RWPE2 (cell line): ENCODE measurements at places on chromosomes 13 and 19.
A peak's percentile ranks its signal among the peaks of the same experiment; 100 is the strongest.

DNA sequence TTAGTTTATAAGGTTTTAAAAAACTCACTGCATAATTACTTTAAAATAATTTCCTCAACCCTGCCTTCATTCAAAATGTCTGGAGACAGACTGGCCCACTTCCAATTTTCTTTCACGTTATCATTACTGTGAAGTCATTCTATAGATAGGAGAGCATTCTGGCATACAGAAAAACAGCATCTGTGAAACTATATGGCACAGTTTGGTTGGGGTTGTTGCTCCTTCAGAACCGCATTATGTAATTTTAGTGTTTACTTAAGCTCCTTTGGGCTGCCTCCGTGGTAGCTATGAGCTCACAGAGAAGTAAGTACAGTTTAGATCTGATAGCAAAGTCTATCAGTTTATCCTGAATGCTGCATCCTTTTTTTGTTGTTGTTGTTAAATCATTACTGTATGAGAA is 104.3 kb downstream of the KCNRG start:
- DNase-seq = no peak

DNA sequence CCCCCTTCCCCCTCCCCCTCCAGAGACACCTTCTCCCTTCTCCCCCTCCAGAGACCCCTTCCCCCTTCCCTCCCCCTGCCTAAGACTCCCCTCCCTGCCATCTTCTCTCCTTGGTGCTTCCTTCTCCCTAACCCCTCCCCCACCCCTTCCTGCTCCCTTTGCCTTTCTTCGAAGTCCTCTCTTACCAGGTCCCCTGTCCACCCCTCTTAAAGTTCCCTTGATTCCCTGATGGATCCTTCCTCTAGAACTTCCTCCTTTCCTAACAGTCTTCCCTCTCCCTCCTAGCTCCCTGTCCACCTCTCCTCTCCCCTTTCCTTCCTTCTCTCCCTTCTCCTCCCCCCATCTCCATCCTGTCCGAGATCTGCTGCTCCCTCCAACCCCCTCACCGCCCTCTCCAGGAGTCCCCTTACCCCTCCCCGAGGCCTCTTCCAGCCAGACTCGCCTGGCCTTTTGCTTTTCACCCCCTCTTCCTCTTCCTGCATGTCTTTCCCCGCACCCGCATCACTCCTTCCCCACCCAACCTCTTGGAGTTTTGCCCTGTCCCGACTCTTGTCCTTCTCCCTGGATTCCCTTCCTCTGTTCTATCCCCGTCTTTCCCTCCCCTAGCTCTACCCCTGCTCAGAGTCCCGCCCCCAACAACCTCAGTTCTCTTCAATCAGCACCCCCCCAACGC is 3.1 kb downstream of the TNFSF9 start:
- DNase-seq = no peak

GRCh38 chr19:38221421-38221820 is 2.6 kb downstream of the DPF1 start:
- no peak for DNase-seq

DNA sequence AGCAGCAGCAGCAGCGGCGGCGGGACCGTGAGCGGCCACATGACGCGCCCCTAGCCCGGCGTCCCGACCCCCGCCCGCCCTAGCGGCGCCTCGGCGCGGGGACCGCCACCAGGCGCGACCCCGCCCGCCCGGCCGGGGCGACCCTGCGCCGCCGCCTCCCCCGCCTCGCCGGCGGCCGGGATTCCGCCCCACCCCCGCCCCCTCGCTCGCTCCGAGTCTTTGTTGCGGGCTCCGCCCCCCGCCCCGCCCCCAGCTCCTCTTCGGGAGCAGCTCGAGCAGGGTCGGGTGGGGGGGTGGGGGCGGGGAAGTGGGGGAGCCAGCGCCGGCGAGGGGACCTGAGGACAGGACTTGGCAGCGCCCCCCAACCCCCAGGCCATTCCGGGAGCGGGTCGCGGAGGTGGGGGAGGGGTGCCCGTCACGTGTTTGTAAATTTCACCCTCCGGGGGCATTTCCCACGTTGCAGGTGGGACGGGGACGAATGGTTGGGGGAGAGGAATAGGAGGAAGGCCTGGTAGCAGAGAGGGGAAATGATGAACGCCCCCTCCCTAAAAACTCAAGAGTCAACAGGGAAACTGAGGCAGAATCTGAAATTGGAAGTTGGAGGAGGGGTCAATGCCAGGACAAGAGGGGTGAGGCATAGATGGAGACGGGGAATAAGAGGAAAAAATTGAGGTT is at the start of gene OLFM2:
Gene OLFM2, minus strand, starts transcription at position 190 of the 675 bp plus-strand sequence. Its CDS starts 149 bp downstream, at position 41.
- no peak for DNase-seq

DNA sequence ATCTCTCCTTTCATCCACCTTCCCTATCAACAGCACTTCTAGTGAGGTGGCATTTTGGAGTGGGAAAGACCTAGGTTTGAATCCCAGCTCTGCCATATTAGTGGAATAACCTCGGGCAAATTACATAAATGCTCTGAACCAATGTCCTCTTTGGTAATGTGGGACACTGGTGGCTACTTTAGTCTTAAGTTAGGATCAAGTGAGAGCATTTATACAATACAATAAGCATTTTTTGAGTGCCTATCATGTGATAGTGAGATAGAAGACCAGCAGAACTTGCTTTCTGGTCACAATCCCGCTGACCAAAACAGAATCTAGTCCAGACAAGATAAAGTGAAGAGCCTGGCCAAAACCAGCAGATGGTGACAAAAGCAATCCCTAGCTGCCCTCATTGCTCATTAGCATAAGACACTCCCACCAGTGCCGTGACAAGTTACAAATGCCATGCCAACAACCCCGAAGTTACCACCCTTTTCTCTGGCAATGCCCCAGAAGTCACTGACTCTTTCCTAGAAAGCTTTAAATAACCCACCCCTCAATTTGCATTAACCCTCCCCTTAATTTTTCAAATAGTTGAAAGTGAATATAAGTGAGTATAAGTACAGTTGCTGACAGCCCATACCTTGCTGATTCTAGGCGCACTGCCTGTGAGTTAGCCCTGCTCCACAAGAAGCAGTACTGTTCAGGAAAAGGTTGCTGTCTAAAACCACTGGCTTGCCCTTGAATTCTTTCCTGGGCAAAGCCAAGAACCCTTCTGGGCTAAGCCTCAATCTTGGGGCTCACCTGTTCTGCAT is 28.9 kb upstream of the KPNA3 start:
- DNase-seq = no peak

GRCh38 chr19:41384351-41384750 is 8.0 kb downstream of the TMEM91 start:
- DNase-seq = no peak

DNA sequence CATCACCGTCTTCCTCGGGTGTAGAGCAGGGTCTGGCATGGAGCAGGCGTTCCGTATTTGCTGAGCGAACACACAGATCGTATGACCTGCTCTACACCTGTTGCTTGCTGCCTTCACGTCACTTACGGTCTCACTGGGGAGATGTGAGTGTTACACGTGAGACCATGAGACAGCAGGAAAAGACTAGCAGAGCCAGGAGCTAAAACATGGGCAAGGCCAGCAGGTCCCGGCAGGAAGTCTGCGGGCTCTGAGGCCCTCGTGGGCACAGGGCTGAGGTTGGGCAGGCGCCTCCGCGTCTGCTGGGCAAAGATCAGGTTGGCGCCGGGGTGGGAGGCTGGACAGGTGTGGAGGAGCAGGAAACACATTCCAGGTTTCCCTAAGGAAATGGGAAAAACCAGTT is 19.7 kb upstream of the GTF3A start:
- DNase-seq = no peak

- peak; percentile 88 for DNase-seq
Observed at GRCh38 chr19:38693380-38694223, 46.2 kb downstream of the ACTN4 start.

DNA sequence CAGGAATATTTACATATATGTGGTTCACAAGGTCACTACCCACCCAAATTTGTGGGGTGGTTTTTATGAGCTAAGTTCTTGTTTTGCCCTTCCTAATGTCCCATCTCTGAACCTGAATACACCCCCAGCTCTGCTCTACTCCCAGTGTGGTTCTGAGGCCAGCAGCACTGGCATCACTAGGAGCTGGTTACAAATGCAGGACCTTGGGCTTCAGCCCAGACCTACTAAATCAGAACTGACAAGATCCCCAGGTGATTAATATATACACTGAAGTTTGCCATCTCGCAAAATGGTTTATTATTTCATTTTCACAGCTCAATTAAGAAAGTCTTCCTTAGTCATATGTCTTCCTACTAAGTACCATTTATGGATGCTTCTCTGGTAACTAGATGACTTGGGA is 67.9 kb downstream of the FOXO1 start:
- DNase-seq = no peak
